ENCODE measurements at places on chromosomes 5 and 9.
A peak's percentile ranks its signal among the peaks of the same experiment; 100 is the strongest.

- DNase-seq, result no peak
These were observed 49.8 kb downstream of the LMNB1 start for GRCh38 chr5:126826619-126827215.

DNA sequence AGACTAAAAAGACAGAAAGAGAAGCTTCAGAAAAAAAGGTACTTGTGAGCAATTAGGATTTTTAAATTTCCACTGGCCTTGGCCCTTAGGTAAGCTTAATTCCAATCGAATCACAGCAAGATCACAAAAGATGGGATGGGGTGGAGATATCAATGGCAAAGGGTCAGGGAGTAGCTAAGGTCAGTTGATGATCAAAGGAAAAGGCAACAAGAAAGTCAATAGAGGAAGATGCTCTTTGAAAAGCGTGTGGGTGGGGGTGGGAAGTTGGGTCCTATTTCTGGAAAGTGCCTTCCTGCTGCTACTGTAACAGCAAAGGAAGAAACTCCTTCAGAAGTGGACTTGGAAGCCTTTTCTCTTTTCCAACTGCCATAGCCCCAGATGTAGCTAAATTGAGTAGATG, 7.3 kb downstream of the C1QTNF3 start:
- no peak for DNase-seq

DNA sequence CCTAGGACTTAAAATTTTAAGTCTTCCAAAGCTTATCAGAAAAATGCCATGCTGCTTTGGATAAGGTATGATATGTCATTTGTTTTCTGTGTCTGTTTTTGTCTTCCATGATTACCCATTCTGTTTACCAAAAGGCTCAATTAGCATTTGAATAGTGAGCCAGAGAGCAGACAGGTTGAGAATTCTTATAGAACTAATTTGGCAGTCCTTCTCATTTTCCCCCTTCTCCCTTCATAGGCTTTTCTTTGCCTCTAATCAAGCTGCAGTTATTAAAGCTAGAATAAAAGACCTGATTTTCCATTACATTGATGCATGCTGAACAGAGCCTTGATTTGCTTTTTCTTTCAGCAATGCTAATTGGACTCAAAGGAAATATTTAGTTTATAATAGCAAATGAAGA, 993.0 kb downstream of the MAT2B start:
- no peak for DNase-seq

DNA sequence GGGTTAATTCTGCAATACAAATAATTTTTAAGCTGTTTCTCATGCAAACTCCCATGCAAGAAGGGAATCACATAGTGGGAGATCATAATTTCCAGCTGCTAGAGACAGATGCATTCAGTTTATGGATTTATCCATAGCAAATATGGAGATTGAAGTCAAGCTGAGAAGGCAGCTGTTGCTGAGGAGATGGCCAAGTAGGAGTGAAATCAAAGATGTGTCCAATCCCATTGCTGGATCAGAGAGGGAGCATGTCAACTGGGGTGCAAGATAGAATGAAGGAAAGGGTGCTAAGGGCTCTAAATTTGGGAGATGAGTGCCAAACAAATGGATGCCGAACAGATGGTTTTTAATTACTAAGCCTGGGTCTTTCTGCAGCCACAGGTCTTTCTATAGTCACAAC, 504.5 kb downstream of the NFIB start:
- no peak for DNase-seq

GRCh38 chr5:107388141-107388861, 282.4 kb downstream of the EFNA5 start:
- DNase-seq, result peak; percentile 34

- DNase-seq, result no peak
These were observed 237.4 kb downstream of the GOLPH3 start for GRCh38 chr5:31936683-31937082.

GRCh38 chr9:115615821-115616665, 498.1 kb upstream of the TNC start:
- no peak for DNase-seq

- DNase-seq, result no peak
These were observed 127.1 kb downstream of the MRPS30 start for GRCh38 chr5:44935871-44936270.

- DNase-seq, result no peak
These were observed 148.3 kb upstream of the NR3C1 start for GRCh38 chr5:143551820-143552251.

DNA sequence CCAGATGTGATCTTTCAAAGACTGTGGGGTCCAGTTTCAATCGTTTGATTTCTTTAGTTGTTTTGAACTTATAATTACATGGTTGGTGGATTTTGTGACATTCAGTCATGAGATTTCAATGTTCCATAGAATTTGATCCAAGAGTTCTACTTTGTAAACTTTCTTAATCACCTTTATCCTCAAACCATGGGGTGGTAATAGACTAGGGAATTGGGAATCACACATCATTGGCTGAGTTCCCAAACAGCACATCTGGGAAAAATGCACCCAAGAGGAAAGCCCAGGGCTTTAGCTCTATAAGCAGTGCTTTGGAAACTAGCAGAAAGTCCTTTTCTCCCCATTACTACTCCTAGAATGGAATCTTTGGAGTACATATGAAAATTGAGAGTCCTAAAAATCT, 177.6 kb downstream of the NNT start:
- DNase-seq, result no peak

DNA sequence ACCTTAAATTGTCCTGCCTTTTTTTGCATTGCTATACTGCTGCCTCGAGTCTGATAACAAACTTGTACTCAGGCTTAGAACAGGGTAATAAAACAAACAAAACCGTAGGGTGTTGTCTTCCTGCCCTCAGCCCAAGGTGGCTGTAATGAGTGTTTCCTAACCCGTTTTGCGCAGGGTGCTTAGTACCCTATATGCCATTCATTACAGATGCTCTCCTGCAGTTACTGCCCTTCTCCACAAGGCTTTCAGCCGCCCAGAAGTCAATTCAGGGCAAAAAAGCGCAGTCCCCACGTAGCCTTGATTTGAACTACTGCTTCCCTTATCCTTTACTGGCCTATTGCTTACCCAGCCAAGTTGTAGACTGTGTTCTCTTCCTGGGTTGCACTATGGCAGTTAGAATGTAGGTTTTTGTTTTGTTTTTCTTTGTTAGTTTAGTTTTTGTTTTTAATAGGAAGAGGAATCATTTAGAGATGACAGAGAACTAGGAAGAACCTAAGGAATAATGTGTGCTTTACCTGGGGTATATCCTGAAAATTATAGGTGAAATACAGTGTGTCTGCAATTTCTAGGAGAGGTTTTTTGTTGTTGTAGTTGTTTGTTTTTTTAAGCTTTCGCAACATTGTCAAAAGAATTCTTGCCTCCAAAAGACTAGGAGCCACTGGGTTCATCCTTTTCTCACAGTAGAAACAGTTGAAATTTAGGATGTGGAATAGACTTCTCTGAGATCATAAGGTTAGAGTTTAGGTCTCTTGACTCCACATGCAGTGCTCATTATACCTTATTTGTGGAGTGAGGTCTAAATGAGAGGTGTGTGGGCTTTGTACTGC, 1.3 kb downstream of the HMGXB3 start:
- DNase-seq, result peak; percentile 94

GRCh38 chr5:68962757-68963484, 130.9 kb upstream of the SLC30A5 start:
- DNase-seq, result peak; percentile 28

DNA sequence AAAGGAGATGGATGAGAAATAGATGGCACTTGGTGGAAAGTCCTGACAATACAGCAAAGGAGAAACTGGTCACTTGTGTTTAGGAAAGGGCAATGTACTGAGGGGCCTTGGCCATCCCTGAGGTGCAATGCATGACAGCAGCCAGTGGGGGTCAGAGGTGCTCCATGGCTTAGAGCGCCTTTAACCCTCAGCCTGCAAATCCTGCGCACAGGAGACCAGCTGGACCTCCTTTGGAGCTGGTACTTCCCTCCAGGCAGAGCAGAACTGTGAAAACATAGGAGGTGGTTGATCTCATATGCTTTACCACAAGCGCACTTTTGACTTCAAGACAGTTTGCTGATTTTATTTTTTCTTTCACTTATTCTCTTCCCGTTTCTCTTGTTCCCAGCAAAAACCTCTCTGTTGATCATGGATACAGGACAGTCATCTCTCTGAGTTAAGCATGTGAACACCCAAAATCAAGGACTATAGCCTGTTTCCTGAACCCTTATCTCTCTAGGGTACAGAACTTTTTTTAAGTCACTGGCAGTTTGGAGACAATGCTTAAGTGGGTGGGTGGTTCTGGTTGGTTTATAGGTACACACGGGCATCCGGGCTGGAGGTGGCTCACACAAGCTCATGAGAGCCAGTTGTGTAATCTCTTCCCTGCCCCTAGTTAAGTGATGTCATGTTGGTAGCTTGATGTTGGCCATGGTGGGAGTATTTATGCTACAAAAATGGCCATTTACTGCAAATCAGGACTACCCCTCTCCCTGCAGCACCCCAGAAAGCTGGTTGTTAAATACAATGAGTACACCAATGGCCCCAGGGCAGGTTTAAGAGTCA, 37.6 kb upstream of the ANKRD55 start:
- DNase-seq, result peak; percentile 80

GRCh38 chr5:88979244-88979643, 96.3 kb upstream of the MEF2C start:
- peak; percentile 20 for DNase-seq

DNA sequence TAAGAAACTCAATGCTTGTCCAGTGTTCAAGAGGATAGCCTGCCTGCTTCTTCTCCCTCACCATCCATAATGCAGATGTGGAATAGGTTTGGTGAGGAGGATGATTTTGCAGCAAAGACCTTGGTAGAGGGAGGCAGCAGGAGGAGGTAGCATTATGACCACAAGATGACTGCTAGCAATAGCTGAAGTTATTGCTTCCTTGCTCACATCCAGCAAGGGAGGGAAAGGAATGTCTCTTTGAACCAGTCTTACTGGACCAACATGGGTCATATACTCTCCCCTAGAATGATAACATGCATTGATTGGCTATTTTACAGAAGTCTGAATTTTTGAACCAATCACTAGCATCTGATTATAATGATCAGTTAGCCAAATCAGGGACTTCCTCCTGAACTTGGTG, 607.6 kb downstream of the EBF1 start:
- DNase-seq, result no peak

DNA sequence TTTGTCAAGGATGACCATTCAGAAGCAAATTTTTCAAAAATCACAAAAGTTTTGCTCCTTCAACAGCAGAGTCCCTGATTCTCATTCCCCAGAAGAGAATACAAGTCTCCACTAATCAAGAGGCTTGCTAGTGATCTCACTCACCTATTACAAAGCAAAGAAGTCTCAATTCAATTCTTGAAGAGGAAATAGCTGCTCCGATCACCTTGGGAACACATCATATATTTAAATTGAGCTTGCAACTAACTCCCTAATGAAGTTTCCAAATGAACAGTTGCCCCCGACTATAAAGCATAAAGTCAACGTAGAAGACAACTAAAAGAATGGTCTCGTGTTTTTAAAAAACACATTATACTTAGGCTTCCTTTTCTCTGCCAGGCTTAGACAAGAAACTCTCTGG, 1.6 kb downstream of the LIFR start:
- DNase-seq, result no peak

GRCh38 chr9:1018121-1018520, 32.0 kb upstream of the DMRT2 start:
- peak; percentile 44 for DNase-seq

DNA sequence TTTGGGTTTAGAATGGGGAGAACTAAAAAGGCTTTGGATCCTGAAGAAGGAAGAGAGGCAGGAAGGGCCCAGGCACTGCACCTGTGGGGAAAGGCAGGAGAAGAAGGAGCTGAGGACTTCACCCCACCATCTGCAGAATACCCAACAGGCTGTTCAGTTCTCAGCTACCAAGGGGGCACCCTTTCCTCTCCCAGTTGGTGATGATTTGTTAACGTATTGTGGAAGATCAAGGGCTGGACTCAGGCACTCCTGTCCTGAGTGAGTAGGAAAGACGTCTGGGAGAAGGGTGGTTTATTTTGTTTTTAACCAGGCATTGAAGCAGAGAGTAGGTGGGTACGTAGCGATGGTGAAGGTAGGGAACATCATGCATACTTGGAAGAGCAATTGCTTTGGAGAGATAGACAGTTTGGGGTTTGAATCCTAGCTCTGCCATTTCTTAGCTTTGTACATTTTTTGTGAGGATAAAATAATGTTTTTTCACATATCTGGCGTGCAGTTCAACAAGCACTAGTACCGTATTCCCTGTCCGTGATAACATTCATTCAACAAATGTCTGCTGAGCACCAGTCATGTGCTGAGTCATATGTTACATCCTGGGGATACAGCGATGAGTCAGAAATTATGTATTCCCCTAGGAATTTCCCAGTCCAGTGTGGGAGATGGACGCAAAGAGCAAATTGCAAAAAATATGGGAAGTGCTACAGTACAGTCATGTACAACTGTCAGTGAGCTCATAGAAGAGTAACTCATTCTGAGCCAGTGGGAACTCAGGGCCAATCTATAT, 2.1 kb downstream of the MSANTD3 start:
- no peak for DNase-seq

- DNase-seq, result no peak
These were observed 35.6 kb upstream of the ATP6V1G1 start for GRCh38 chr9:114551750-114552685.

DNA sequence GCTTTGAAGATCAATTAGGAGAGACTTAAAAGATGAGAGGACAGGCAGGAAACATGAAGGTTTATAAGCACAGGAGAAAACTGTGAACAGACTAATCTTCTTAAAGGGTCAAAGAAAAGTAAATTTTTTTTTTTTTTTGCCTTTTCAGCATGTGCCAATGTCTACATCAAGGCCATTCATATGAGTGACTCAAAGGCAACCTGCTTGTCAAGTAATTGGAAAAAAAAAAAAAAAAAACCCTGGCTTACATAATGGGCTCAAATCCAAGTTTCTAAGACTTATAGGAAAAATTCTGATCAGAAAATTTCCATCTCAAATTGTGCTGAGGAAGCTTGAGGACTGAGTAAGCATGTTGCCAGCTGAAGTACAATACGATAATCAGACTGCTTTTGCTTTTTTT, 15.9 kb downstream of the PPP2R2B start:
- DNase-seq, result no peak

GRCh38 chr9:114538241-114538640, 33.0 kb upstream of the WHRN start:
- DNase-seq, result peak; percentile 18

GRCh38 chr5:168883281-168883741, 304.1 kb upstream of the PANK3 start:
- no peak for DNase-seq

- no peak for DNase-seq
These were observed 6.0 kb downstream of the PUM3 start for GRCh38 chr9:2837915-2838314.

- peak; percentile 38 for DNase-seq
These were observed 182.7 kb downstream of the GNAQ start for GRCh38 chr9:77848897-77849296.

DNA sequence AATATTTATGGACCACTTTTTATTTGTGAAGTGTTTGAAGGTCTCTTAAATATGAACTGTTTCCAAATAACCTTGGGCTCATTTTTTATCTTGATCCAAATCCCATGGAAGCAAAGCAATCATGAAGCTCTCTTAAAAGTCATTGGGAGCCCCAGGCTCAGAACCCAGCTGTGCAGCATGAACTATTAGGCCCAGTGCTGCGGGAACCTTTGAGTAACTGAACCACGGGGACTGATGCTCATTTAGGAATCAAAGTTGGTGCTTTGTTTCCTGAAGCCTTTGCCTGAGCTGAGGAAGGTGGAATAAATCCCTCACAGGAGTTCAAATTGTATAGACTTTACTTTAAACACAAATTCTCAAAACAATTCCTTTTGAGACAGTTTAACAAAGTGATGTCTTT, 27.8 kb downstream of the MAT2B start:
- DNase-seq, result no peak

GRCh38 chr5:141657937-141658545, 6.8 kb upstream of the FCHSD1 start:
- no peak for DNase-seq

- DNase-seq, result no peak
These were observed 125.1 kb downstream of the GDNF start for GRCh38 chr5:37714756-37715155.

GRCh38 chr5:9922719-9923118, 292.6 kb upstream of the TAS2R1 start:
- DNase-seq, result no peak
